ENCODE measurements at places on chromosomes 3 and 15.

DNA sequence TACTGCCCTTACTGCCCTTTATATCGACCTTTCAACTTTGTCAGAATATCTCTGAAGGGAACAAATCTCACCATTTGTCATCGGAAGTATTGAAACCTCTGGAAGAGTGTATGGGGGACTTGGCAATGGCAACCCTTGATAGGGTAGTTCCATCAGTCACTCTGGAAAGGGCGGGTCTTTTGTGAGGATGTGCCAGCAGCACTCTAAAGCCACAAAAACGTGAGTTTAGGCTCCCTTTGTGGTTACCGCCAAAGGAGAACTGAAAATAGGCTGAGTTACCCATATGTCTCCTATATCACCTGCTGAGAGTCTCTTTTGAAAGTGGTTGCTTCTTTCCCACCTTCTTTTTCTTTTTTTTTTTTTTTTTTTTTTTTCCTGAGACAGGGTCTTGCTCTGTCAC lies 296.8 kb upstream of the CHRM5 start:
- DNase-seq, result no peak

- no peak for DNase-seq
Observed at GRCh38 chr15:92510163-92510882, 116.6 kb downstream of the ST8SIA2 start.

- no peak for DNase-seq
Observed at GRCh38 chr3:172315401-172316091, 132.7 kb downstream of the GHSR start.

- DNase-seq, result no peak
Observed at GRCh38 chr3:71172189-71172588, 411.3 kb downstream of the FOXP1 start.

DNA sequence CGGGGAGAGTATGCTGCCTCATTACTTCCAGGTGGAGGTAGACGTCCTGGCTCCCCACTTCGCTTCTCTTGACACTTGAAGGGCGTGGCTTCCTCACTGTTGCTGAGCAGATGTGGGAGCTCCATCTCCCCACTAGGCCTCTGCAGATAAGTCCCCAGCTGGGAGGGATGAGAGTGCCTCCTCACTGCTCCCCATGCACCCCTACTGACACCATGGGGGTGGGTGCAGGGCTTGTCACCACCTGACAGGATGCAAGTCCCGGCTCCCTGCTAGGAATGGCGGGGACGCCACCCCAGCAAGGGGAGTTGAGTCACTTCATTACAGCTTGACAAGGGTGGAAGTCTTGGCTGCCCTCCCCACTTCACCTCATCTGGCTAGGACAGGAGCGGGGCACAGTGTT lies 36.8 kb upstream of the ATG7 start:
- DNase-seq, result no peak

DNA sequence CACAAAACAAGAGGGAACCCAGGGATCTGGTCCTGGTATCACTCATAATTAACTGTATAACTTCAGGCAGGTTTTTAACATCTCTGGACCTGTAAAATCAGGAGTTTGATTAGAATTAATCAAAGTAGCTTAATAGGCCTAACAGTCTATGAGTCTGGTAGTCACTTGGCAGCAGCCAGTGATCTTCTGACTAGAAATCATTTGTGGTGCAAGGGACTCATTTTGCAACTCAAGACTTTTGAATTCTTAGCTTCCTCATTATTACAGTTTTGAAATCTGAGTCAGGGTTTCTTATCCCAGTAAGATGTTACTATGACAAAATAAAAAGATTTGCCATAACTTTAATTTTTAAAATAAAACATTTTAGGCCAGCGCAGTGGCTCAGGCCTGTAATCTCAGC lies 70.8 kb downstream of the TMCC1 start:
- DNase-seq, result no peak

GRCh38 chr3:171377859-171378258 lies 82.3 kb downstream of the TNIK start:
- DNase-seq, result no peak

DNA sequence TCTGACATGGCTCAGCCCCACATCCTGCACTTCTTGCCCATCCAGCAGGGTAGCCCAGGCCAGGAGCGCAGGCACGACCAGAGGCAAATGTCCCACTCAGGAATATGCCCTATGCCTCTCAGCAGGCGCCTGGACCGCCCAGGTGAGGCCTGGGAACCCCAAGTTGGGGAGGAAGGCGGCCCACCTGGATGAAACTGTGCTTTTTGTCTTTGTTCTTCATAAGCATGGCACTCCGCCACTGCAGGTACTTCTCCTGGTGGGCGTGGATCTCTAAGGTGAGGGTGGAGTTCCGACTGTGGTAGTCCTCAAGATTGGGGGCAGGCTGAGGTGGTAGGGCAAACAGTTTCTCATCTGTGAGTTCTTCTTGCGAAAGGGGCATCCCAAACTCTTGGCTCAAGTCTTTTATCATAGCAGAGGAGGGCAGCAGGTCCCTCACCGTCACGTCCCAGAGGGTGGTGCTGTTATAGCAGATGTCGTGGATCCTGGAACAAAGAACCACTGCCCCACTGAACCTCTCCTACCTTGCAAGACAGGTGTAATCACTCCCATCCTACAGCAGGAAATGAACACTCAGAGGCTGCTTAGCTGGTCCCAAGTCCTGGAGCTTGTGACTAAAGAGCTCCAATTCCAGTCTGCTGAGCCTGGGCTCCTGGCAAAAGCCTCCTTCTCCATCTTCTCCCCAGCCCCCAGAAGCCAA lies 53.2 kb downstream of the ACAD9 start:
- DNase-seq, result no peak

DNA sequence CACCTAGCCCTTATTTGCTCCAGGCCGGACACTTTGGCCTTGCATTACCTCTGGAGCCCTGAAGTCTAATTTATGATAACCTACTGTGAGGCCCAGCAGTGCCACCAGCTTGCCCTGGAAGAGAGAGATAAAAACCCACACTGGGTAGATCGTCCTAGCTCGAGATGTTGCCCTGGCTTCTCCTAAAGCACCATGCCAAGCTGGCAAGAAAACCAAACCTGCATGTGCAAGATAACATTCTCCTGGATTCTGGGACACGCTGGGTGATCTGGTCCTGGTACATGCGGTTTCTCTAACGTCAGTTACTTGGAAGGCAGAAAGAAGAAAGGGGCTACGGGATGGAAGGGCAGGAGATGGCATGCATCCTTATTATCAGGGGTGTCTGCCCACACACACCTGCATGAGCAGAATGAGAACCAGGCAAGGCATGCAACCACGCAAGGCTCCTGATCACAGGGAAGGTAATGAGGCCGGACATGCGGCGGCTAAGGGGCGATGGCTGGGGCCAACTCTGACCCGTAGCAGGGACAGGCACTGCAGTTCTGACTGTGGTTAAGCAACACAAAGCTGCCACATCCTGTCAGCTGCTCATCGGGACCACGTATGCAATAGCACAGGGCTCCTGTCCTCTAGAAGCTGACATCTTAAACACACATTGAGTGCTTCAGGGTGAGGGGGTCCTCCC lies 73.0 kb downstream of the OXNAD1 start:
- DNase-seq, result no peak

- no peak for DNase-seq
Observed at GRCh38 chr3:72289692-72290071, 504.7 kb upstream of the PROK2 start.

GRCh38 chr15:77457191-77457904 lies 36.7 kb downstream of the HMG20A start:
- DNase-seq, result no peak

DNA sequence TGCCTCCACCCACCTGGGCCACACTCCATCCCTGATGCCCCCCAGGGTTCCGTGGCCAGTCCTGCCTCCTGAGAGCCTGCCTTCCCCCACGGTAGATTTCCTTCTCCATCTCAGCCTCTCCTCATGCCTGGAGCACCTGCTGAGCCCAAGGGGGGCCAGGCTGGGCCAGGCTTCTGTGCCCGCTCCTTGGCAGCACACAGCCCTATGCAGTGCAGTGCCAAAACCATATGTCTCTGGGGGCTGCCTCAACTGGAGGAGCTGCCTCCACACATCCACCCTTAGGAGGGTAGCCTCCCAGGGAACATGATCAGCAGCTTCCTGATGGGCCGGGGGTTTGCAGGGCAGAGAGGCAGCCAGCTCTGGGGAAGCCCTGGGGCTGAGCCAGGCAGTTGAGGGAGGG lies 24.6 kb upstream of the GATA2 start:
- no peak for DNase-seq

DNA sequence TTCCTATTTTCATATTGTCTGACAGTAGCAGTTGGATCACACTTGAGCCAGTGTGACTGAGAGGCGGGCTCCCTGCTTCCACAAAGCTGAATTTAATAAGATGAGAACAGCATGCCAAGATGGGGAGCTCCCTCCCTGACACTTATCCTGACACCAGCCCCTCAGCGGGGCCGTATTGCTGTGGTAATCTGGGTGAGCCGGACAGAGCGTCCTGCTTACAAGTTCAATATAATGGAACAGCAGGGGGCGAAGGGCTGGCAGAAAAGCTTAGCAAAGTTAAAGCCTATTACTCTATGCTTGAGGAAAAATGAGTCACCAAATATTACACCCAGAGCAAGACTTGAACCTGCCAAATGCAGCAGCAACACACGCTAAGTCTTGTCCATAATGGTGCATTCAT lies 163.8 kb upstream of the CMC1 start:
- no peak for DNase-seq

- DNase-seq, result no peak
Observed at GRCh38 chr3:18712713-18713576, 287.8 kb upstream of the SATB1 start.

GRCh38 chr3:53109190-53109589 lies 21.0 kb downstream of the RFT1 start:
- no peak for DNase-seq

- DNase-seq, result no peak
Observed at GRCh38 chr3:72105306-72105705, 320.4 kb upstream of the PROK2 start.

- no peak for DNase-seq
Observed at GRCh38 chr3:27728195-27729087, 6.3 kb upstream of the EOMES start.

GRCh38 chr3:183259621-183260020 lies 6.6 kb downstream of the B3GNT5 start:
- no peak for DNase-seq

GRCh38 chr15:64844576-64845145 lies 2.9 kb downstream of the PLEKHO2 start:
- DNase-seq, result no peak

DNA sequence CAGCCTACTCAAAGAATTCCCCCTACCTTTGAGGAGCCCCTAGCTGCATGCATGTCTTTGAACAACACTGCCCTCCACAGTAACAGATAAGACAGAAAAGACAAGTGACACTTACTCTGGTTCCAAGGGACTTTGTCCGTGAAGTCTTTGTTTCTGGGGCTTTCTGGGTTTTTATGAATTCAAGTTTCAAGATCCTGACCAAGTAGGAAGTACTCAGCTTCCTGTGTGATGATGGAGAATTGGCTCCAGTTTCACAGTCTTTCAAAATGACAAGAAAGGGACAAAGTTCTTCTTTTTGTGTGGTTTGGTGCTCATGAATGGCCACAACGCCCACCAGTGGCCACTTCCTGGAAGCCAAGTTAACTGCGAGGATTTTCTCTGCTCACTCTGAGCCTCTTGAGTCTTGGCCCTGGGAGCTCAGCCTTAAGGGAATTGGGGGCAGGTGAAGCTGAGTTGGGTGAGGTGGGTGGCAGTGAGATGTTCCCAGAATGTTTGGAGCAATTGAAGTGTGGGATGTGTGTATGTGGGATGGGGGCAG lies at the start of gene CCR1:
CCR1 (minus strand) TSS at position 147 of the 538 bp plus-strand sequence. CDS start 4,000 bp downstream, outside the sequence.
- DNase-seq, result no peak

DNA sequence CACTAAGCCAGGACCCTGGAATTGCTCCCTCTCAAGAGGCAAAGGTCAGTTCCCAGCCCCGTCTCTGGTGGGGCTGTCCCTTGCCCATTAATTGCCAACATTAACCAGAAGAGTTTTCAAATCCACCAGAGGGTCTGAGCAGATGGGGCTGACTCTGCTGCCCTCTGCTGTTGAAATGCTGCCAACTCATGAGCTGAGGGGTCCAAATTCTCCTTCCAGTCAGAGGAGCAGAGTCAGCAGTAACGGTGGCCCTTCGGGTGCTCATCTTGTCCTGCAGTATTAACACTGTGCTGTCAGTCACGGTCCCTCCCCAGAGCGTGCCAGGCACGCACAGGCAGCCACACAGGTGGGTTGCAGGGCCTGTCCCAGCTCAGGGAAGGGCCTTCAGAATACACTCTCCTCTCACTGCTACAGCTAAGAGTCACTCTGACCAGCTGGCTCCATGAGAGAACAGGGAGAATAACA lies 10.7 kb upstream of the SPTBN5 start:
- DNase-seq, result no peak

- no peak for DNase-seq
Observed at GRCh38 chr15:50350621-50351020, 4.4 kb downstream of the GABPB1 start.

- no peak for DNase-seq
Observed at GRCh38 chr3:11603628-11604027, 40.1 kb downstream of the VGLL4 start.

GRCh38 chr3:156747046-156747445 lies 72.7 kb downstream of the TIPARP start:
- no peak for DNase-seq

DNA sequence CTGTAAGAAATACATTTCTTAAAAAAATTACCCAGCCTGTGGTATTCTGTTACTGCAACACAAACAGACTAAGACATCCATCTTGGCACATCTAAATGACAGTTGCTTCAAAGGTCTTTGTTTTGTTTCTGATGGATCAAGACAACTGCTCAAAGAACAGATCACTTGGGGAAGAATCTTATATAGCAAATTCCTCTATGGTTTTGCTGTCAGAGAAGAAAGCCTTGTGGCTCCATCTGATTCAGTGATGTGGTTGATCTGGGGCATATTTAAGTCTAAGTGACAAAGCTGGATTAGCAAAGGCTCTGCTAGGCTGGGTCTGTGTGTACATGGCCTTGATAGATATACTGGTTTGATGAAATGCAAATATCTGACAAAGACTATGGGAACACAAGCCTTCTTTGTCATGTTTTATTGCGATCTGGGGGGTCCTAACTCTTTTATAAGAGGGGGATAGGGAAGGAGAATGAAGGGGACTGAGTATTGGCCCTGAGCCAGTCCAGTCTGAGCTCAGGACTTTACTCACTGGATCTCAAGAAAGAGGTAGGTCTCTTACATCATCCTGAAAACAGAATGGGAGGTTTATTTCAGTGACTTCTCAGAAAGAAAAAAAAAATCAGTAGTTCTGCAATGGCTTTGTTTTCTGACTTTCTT lies 14.3 kb upstream of the LIMD1 start:
- no peak for DNase-seq

GRCh38 chr15:70142322-70143191 lies 44.8 kb upstream of the TLE3 start:
- no peak for DNase-seq

- no peak for DNase-seq
Observed at GRCh38 chr3:53551324-53551723, 56.9 kb downstream of the CACNA1D start.
